ENCODE measurements at places on chromosomes 12 and 14. TPM values are rescaled to one million over a fixed set of nuclear protein-coding genes. Genes with fewer than 3 reads are reported as not detected.

CCDC196 gene
- total RNA-seq = not detected

FAM186B gene
- total RNA-seq = 0.16 TPM

OR5AU1 gene
- total RNA-seq = not detected

GYS2 gene
- total RNA-seq = not detected

SCN8A gene
- total RNA-seq = 1.8 TPM

ADSS1 gene
- total RNA-seq = 7.8 TPM

GPR84 gene
- not detected for total RNA-seq

ETFBKMT gene
- total RNA-seq = 0.64 TPM

ENDOU gene
- not detected for total RNA-seq

CEBPE gene
- not detected for total RNA-seq

TSPAN31 gene
- total RNA-seq = 13.2 TPM

CSRNP2 gene
- 8.7 TPM for total RNA-seq

SDS gene
- total RNA-seq = 0.16 TPM

CALM1 gene
- total RNA-seq = 326 TPM

NAV3 gene
- 11.0 TPM for total RNA-seq

TMEM132D gene
- not detected for total RNA-seq

SLC17A8 gene
- total RNA-seq = not detected

FLVCR2 gene
- total RNA-seq = 3.6 TPM

GPRC5A gene
- 405 TPM for total RNA-seq

GUCY2C gene
- total RNA-seq = not detected

STXBP6 gene
- total RNA-seq = 2.2 TPM

NGB gene
- total RNA-seq = not detected

MAP1LC3B2 gene
- 1.3 TPM for total RNA-seq

KRT85 gene
- total RNA-seq = not detected

RD3L gene
- not detected for total RNA-seq

CCDC177 gene
- not detected for total RNA-seq

PROX2 gene
- total RNA-seq = not detected

OR10G3 gene
- total RNA-seq = not detected

INHBC gene
- not detected for total RNA-seq

TXNDC16 gene
- total RNA-seq = 1.5 TPM

PLEK2 gene
- 28.3 TPM for total RNA-seq

LTB4R gene
- 3.7 TPM for total RNA-seq

SLC5A8 gene
- not detected for total RNA-seq

OGFOD2 gene
- 16.3 TPM for total RNA-seq

LHX5 gene
- total RNA-seq = not detected

CLEC2A gene
- not detected for total RNA-seq

DIO2 gene
- total RNA-seq = 10.7 TPM

KRT84 gene
- not detected for total RNA-seq

NR1H4 gene
- not detected for total RNA-seq

HOXC5 gene
- total RNA-seq = 0.43 TPM

CD69 gene
- total RNA-seq = not detected

PTPN6 gene
- 14.0 TPM for total RNA-seq

OVCH1 gene
- not detected for total RNA-seq

KCNMB4 gene
- 0.13 TPM for total RNA-seq

AKAP5 gene
- 0.46 TPM for total RNA-seq

OS9 gene
- 122 TPM for total RNA-seq

RIMBP2 gene
- total RNA-seq = not detected

LAG3 gene
- total RNA-seq = 1.1 TPM

LRFN5 gene
- total RNA-seq = not detected

ACOT6 gene
- total RNA-seq = not detected
